ENCODE measurements at places on chromosomes 12 and 14.

GRCh38 chr12:3712209-3712992, 40.5 kb downstream of the CRACR2A start:
- DNase-seq = no peak

DNA sequence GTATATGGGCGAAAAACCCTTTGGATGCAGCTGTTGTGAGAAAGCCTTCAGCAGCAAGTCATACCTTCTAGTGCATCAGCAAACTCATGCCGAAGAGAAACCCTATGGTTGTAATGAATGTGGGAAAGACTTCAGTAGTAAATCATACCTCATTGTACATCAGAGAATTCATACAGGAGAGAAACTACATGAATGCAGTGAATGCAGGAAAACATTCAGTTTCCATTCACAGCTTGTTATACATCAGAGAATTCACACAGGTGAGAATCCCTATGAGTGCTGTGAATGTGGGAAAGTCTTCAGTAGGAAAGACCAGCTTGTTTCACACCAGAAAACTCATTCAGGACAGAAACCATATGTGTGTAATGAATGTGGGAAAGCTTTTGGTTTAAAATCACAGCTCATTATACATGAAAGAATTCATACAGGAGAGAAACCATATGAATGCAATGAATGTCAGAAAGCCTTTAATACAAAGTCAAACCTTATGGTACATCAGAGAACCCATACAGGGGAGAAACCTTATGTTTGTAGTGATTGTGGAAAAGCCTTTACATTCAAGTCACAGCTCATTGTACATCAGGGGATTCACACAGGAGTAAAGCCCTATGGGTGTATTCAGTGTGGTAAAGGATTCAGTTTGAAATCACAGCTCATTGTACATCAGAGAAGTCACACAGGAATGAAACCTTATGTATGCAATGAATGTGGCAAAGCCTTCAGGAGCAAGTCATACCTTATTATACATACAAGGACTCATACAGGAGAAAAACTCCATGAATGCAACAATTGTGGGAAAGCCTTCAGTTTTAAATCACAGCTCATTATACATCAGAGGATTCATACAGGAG, 21.4 kb downstream of the ZNF268 start:
- DNase-seq = no peak

DNA sequence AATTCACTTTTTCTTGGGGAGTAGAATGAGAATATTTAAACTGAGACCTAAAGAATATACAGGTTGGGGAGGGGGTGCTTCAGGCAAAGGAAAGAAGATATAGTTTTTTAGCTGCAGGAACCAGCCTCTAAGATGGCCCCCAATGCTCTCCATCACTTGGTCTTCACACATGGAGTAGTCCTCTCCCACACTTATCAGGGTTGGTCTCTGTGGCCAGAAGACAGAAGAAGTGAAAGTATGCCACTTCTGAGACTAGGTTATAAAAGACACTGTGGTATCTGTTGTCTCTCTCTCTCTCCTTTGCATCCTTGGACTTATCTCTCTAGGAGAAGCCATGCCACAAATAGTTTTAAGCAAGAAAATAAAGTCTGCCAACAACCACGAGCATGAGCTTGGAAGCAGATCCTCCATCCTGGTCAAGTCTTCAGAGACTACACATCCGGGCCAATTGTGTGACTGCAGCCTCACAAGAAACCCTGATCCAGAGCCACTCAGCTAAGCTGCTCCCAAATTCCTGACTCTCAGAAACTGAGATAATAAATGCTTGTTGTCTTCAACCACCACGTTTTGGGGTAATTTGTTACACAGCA, 18.0 kb downstream of the PUS7L start:
- no peak for DNase-seq

- DNase-seq = no peak
Observed at GRCh38 chr14:98069712-98070171, 1202.3 kb downstream of the BCL11B start.

- no peak for DNase-seq
Observed at GRCh38 chr14:21525571-21525961, 580 bp downstream of the SALL2 start.

- no peak for DNase-seq
Observed at GRCh38 chr12:30836656-30837445, 82.1 kb upstream of the CAPRIN2 start.

All from activated naive CD8-positive, alpha-beta T cell treated with anti-CD3 and anti-CD28 coated beads, Interleukin-2, amount 50 U/mL, for 24 hours (primary cell).